ENCODE measurements at places on chromosomes 6 and 20.

DNA sequence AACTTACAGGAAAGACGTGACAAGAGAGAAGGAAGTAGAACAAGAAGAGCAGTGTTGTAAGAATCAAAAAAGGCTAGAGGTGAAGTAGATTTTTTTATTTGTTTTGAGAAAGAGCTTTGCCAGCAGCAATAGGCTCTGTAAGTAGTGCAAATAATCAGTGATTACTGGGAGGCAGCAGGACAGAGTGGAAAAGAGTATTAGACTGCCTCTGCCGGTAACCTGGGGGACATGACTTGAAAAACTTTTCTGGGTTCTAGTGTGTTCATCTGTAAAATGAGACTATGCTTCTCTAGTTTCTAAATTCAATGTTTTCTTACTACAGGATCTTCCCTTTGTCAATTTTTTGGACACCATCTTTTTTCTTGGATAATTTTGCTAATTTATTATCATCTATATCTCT is 5.8 kb upstream of the IRAK1BP1 start:
- DNase-seq, result no peak

DNA sequence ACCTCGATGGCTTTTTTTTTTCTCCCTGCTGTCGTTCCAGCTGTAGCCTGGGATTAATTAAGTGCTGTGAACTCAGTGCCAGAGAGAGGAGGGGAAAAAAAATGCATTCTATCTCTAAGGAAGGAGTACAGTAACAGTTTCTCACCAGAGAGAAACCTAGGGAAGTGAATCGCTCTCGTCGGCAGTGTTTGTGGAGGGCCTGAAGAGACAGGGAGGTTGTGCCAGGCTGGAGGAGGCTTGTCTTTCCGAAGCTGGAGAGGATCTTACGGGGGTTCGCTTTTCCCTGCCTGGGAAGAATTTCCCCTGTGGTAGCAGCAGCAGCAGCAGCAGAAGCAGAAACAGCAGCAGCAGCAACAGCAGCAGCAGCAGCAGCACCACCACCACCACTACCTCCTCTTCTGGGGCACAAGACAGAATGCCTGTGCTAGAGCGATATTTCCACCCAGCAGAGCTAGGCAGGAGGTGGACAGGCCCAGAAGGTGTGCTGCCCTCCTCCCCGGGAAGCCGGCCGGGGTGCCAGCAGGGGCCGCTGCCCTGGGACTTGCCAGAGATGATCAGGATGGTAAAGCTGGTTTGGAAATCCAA is 186.5 kb downstream of the PDE7B start:
- DNase-seq, result no peak

GRCh38 chr6:19557191-19557590 is 280.0 kb upstream of the ID4 start:
- no peak for DNase-seq

DNA sequence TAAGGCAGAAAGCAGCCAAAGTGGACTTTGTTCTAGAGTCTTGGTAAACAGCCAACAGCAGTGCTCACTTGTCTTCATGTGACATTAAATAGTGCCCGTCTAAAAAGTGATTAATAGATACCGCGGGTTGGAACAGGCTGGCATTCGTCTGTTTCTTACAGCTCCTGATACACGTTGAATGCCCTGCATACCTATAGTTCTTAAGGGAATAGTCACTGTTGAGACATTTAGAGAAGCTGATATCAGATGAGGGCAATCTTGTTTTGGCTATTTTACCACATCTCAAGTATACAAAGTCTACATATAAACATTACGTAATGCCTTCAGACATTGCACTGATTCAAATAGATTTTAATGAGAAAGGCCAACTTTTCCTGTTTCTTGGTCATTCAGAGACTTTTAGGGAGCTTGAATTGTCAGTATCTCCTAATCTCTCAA is 374.9 kb upstream of the FLRT3 start:
- DNase-seq, result no peak

DNA sequence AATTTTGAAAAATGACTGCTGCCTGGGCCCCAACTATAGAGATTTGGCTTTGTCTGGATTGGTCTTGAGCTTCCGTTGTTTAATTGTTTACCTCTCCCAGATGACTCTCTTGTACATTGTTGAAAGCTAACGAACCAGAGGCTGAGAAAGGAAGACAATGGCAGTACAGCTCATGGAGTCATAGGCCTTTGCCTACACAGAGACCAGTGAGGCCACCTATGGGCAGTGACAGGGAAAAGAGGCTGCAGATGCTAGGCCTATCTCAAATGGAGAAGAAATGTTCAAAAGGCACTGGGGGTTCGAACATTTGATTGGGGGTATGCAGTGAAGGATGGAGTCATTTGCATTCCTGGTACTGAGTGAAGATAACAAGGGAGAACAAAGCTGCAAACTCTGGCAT is 29.1 kb downstream of the OPN5 start:
- no peak for DNase-seq

DNA sequence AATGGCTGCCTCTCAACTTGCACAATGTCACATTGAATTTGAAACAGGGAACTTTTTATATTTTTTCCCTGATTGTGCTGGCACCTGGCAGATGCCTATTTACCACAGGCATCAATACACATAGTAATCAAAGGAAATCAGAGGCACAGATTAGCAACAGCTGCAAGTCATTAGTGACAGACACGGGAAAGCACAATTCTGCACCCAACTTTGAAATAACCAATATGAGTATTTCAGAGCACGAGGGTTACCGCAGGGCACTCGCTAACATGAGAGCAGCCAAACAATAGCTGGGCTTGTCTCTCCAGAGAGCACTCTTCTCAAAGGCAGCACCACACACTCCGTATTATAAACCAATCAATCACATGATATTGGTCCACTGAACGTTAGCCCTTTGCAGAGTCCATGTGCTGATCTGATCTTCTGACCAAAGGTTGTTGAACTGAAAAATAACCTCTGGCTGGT is 149.5 kb downstream of the RNF144B start:
- DNase-seq, result no peak

- DNase-seq, result no peak
Measured at GRCh38 chr20:39289831-39290230, 327.7 kb downstream of the DHX35 start.

DNA sequence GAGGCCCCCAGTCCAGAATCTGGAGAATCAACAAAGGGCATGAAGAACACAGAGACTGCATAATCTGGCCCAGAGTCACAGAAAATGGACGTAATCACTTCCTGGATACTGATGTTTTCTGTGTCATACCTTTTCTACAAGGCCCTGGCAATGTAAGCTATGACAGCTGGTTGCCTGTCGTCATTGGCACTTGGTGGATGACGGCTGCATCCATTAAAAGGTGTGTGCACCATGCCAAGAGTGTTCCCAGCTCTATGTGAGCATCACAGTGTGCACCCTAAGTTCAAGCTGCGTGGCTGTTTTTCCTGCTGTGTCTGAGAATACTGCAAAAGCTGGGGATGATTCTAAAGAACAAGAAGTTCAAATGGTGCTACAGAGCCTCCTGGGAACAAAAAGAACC is 275.2 kb upstream of the CNR1 start:
- DNase-seq, result no peak

GRCh38 chr6:150142670-150143515 is at the start of gene PPP1R14C:
TSS of gene PPP1R14C (plus strand) at chr6:150143044. CDS start at chr6:150143193, 149 bp downstream.
- DNase-seq, result no peak

GRCh38 chr6:167472880-167473279 is 148.0 kb downstream of the TTLL2 start:
- DNase-seq, result no peak

DNA sequence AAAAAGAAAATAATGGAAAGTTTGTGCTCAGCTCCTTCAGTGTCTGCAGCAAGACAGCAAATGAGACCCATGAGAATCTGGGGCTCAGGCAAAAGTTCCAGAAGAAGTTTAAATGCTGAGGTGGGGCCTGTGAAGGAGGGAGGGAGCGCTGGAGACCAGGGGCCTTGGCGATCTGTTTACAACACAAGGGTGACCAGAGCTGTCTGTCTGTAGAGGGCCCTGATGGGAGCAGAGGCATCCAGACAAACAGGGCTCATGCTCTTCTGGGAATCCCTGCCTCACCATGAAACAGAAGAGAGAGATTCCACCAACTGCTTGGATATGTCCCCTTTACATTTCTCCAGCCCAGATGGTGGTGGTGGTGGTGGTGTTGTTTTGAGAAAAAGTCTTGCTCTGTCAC is 79.3 kb upstream of the SHLD1 start:
- no peak for DNase-seq

GRCh38 chr20:48180024-48180423 is 394.7 kb upstream of the SULF2 start:
- DNase-seq, result no peak

DNA sequence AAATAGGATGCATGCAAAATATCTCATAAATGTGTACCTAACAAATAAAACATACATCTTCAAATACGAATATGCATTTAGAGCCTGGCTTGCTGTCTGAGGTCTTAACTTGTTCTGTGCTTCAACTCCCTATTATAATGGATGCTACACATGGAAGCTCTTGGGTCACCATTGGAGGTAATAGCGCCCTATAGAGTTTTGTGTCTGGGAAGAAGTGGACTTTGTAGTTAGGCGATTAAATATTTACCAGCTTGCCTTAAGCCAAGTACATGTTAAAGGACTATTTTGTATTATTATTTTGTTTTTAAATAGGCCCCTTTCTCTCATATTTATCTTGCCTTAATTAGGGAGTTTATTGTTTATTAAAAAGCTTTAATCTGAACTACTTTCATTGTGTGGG is 107.4 kb downstream of the LAMA2 start:
- no peak for DNase-seq

GRCh38 chr20:57620274-57620990 is at the start of gene ZBP1:
TSS of gene ZBP1 (minus strand) at chr20:57620426. CDS start at chr20:57620295, 131 bp downstream.
- peak; percentile 57 for DNase-seq

DNA sequence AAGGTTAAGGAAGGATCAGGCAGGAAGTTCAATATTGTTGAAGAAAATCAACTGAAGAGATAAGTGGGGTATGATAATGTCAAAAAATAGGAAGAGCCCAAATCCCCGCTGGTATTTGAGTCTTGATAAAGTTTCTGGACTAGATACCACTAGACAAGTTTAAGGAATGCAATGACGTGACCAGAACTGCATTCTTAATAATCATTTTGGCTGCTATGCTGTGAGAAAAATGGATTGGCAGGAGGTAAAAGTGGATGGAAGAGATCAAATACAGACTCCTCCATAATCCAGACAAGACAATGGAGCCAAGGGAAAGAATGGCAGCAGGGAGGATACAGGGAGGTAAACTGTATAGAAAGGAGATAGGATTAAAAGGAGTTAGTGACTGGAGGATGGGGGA is 128.2 kb downstream of the COL12A1 start:
- DNase-seq, result no peak

DNA sequence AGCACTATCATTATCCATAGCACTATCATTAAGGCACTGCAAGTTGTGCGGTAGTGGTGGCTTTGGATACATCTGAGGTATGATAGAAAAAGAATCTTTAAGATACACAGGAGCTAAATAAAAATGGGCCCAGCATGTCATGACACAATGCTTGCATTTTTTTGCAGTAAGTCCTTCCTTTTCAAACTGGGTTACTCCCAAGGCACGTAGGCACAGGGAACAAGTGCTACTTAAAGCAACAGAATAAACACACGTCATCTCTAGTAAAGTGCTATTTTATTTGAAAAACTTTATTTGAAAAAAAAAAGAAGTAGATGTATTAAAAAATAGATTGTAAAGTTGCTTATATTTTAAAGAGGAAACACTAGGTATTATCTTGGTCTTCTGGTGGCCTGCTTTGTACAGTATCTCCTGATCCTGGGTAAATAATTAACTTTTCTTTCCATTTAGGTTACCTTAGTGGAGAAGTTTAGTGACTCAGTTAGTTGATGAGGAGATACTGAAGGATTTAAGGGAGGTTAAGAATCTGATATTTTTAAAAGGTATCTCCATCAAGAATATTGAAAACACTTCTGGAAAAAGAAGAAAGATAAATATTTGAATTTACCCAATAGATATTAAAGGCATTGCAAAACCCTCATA is 129.6 kb downstream of the EDN1 start:
- no peak for DNase-seq

DNA sequence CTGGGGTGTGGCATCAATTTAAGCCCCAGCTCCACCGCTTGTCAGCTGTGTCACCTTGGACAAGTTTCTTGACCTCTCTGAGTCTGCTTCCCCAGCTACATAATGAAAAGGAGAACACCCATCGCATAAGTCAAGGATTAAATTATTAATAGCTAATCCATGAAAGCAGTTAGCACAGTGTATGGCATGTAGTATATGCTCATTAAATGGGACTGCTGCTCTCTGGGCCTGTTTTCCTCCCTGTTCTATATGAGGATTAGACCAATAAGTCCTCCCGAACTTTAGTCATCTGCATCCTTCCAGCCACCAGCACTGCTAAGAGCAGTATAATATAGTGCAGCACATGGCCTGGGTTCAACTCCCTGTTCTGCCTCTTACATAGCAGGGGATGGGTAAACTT is 19.7 kb downstream of the ETV7 start:
- no peak for DNase-seq

DNA sequence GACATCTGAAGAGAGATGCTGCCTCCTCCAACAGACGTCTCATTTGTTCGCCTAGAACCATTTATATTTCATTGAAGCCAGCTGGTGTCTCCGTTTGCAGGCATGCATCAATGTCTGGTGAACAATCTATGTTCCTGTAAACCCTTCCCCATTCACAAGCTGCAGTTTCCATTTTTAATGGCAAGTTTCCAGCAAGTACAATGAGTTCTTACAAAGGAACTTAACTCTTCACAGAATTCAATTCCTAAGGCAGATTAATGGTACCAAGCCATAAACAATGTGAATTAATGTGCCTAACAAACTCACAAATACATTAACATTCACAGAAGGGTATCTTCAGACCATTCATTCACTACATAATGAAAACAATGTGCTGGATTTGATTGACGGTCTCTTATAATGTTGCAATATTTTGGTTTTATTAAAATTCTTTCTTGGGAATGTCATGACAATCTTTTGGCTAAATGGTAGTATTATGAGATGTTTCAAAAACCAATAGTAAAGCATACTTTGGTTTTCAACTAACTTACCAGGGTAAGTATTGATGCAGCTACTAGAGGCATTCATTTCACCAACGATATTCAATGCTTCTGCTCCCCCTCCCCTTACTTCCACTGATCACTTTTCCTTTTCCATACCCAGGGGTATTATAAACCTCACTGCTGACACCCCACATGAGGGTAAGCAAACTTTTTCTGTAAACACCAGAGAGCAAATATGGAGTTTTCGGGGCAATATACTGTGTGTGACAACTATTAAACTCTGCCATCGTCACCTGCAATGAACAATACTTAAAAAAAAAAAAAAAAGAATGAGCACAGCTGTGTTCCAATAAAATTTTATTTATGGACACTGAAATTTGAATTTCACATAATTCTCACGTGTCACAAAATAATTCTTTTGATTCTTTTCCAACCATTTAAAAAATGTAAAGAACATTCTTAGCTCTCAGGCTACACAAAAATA is 4.2 kb downstream of the AKIRIN2 start:
- no peak for DNase-seq

DNA sequence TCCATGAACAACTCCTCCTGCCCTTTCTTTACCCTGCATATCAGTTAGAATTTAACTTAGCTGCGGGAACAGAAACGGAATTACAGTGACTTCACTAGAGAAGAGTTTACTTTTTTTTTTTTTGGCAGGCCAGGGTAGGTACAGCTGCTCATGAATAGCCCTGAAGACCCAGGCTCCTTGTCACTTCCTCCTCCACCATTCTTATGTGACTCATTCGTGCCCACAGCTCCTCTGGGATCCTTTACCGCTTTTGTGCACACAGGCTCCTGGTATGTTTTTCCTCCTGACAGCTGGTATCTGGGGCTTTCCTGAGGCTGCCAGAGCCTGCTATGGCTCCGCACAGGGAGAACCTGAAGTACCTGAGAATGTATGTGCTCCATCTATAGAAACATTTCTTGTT is 3.9 kb upstream of the KCNS1 start:
- no peak for DNase-seq

Data from right atrium auricular region (tissue), 2 donors.